ENCODE measurements at places on chromosomes 13 and 19. TPM values are rescaled to one million over a fixed set of nuclear protein-coding genes. Genes with fewer than 3 reads are reported as not detected.

GRCh38 chr13:58843567-58843966, 1212.0 kb downstream of the PCDH17 start:
- no peaks in the 10 kb centered on the region for H3K4me1 ChIP-seq
- H3K36me3 ChIP-seq, result no peaks in the 10 kb centered on the region
- H3K27me3 ChIP-seq, result no peaks in the 10 kb centered on the region
- no peak for DNase-seq
- H3K27ac ChIP-seq, result no peak overlapping the region

DNA sequence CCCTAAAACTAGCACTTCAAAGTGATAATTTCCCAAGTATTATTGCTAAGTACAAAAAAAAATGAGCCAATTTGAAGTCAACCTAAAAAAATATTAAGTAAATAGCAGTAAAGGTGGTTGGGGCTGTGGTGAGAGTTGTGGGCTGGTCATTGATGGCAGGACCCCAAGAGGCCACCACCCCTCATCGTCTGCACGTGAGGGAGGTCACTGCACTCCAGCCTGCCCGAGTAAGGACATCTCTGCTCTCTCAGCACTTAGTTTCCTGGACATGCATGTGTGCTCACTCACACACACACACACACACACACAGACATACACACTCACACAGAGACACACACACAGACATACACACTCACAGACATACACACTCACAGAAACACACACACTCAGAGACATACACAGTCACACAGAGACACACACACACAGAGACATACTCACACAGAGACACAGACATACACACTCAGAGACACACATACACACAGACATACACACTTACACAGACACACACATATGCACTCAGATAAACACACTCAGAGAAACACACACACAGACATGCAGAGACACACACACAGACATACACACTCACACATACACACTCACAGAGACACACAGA, 127.2 kb upstream of the SOX1 start:
- DNase-seq, result no peak
- no peak overlapping the region for H3K27ac ChIP-seq
- H3K36me3 ChIP-seq, result no peaks in the 10 kb centered on the region

DNA sequence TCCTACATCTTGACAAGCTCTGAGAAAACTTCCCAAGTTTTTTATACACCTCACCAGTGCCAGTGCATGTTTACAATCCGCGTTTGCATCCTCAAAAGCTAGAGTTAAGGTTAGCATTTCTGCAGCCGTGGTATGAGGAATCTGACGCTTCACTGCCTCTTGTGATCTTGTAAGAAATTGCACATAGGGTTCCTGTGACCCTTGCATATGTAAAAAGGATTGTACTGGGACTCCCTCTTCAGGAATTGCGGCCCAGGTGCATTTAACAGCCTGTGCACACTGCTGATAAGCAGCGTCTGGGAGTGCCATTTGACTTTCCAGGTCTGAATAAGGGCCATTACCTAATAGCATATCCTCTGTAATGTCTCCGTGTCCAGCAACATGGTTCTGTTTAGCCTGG, 15.3 kb downstream of the FPR3 start:
- no peak for DNase-seq
- H3K36me3 ChIP-seq, result no peaks in the 10 kb centered on the region
- H3K4me3 ChIP-seq, result no peak overlapping the region
- no peaks in the 10 kb centered on the region for H3K4me1 ChIP-seq

ZNF525 gene
- 14.2 TPM for total RNA-seq

TMPRSS9 gene
- not detected for total RNA-seq

IGFL2 gene
- not detected for total RNA-seq

KMT2B gene
- 31.6 TPM for total RNA-seq
